MM.1S (cell line): ENCODE measurements at places on chromosomes 7 and 10.

DNA sequence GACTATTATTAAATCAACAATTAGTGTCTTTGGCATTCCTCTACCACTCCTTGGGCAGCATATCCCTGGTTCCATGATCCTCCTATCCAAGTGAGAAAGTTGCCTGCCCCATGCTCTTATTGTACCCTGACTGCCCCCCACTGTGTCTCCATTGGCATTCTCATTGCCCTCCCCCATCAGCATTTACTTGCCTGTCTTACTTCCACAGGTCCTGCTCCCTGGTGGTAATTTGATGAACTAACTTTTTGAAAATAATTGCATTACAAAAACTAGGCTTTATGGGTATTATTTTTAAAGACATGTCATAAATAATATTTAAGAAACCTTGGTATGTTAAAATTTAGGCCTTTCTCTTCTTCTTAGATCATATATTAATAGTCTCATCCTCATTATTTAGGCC lies 346.4 kb downstream of the PCLO start:
- DNase-seq = no peak

DNA sequence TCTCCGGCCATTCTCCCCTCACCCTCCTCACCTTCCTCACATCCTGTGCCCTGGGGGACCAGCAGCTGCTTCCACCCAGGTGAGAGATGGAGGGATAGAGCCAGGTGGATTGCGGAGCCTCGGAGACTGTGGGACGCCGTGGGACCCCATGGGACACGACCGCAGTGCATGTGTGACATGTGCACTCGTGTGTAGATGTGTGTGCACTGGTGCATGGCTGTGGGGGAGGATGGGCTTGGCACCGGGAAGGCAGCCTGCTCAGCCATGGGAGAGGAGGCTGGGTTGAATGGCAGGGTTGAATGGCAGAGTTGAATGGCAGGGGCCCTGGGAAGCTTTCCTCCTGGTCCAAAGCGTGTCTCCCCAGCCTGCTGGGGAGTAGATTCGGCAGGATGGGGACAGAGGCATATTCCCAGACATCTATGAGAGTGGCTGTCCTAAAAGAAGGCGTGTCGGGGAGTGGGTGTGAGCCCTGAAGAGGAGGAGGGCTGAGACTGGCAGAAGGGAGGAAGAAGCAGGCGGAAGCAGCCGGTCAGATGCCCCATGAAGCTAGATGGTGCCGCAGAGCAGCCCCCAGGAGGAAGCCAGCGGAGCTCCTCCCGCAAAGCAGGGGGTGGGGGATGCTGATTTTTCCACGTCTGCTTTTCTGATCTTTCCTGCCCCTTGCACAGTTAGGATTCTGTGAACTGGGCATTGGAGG lies 815 bp downstream of the GIMAP8 start:
- no peak for DNase-seq

GRCh38 chr7:30757342-30757692 lies 5.4 kb downstream of the INMT start:
- no peak for DNase-seq

- DNase-seq = no peak
Observed at GRCh38 chr10:110387617-110387982, 82.9 kb upstream of the SMNDC1 start.

DNA sequence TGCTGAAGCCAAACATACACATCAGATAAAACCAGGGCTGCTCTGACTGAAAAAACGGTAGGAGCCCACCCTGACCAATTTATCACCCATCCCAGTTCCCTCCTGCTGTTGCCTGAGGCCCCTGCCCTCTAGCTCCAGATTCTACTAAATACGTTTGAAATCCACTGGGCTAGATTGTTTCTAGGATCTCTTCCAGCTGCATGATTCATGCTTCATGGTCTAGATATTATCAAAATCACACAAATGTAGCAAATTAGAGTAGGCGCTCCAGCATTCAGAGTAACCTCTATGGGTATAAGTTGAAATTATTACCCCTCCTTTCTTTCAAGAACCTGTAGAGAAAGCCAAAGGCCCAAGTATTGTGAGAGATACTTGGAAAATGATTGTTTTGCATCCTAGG lies 151.2 kb upstream of the FAM13C start:
- no peak for DNase-seq

DNA sequence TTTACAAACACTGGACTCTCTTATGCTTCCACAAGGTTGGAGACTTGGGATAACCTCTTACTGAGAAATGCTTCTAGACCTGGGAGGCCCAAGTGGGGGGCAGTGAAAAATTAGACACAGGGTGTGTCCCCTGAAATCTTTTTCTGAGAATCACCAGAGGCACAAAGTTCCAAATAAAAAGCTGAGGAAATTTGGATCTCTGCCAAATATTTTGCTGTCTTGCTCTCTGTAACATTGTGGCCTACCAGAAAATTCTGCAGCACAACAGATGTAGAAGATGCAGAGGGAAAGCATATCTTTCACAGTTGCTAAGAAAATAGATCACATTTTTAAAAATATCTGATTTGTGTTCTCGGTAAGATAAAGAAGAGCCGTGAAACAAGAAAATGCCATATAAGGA lies 849.4 kb downstream of the CCSER2 start:
- DNase-seq = no peak

- no peak for DNase-seq
Observed at GRCh38 chr10:19209319-19209718, 160.7 kb downstream of the MALRD1 start.

- DNase-seq = no peak
Observed at GRCh38 chr7:132197772-132198171, 378.5 kb downstream of the PLXNA4 start.

- peak; percentile 65 for DNase-seq
Observed at GRCh38 chr7:42876182-42877068, 35.4 kb downstream of the C7orf25 start.

DNA sequence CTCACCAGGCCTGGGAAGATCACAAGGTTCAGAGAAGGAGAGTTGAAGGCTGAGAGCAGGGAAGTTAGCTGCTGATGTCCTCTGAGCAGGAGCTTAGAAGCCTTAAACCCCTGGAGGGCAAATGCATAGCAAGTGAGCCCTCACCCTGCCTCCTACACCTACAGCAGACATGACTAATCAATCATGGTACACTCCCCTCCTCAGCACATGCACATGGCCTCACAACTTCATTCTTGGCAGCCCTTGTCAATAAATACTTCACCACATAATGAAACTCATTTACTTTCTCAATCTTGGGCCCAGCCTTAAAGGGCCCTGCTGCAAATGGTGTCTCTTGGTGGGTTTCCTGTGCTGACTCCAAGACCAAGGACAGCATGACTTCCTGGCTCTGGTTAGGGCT lies 12.9 kb downstream of the MMRN2 start:
- DNase-seq = no peak

- DNase-seq = no peak
Observed at GRCh38 chr7:34107276-34107675, 201.9 kb downstream of the BMPER start.

GRCh38 chr7:44798649-44799305 lies 2.3 kb downstream of the PPIA start:
- DNase-seq = no peak

DNA sequence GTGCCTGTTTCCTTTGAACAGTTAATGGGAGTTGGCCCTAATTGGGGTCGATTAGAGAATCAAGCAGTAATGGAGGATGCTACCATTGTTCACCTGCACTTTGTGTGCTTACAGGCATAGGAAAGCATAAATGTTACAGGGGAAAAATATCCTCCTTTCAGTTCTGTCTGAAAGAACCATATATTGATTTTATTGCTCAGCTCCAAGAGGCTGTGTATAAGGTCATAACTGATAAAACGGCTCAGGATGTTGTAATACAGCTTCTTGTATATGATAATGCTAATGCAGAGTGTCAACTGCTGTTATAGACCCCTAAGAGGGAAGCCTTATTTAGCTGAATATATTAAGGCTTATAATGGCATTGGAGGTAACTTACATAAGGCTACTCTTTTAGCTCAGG lies 32.9 kb upstream of the AKR1C2 start:
- DNase-seq = no peak

DNA sequence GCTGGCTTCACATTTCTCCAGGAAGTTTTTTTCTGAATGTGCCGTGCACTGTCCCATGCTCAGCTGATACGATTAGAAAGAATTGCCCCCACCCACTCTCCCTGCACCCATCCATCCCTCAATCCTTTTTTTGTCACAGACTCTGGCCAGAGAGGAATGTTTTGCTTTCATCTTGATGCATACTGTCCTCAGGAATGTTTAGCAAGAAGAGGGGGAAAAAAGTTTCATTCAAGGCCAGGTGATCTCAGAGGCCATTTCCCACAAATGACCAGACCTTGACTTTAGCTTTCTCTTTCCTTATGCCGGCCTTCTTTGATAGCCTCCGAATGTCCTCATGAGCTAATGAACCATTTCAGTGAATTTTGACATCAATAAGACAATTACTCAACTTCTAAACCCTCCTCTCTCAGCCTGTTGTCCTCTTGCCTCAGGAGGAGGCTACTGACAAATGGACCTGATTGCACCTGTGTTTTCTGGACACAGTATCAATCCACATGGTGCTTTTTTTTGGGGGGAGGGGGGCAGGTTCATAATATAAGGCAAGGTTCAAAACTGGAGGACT lies 105.0 kb upstream of the KLF6 start:
- no peak for DNase-seq

DNA sequence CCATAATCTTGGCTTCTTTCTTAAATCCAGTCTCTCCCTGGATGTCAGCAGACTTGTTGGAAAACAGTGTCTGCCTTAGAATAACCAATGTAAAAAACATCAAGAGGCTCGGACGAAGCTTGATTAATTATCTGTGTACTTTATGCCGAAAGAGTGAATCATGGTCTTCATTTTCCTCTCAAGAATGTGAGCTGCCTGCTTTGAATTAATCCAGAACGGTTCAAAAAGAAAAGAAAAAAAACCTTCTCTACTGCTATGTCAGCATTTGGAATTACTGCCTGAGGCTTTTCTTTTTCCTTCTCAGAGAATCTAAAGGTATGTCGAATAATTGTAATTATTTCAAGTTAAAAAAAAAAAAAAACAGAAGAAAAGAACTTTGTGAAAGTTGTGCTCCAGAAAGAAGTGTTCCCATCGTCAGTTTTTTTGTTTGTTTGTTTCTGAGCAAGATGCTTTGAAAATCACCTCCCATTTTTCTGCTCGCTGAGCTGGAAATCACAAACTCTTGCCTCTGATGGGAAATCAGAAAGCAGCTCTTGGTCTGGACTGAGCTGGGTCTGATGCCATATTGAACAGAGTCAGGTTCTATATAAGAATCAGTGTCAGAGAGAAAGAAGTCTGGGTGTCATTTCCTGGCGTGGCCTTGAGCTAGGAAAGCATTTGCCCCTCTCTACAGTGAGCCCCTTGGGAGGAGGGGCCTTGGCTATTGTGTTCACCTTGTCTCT lies 20.2 kb downstream of the PLPP4 start:
- DNase-seq = no peak

DNA sequence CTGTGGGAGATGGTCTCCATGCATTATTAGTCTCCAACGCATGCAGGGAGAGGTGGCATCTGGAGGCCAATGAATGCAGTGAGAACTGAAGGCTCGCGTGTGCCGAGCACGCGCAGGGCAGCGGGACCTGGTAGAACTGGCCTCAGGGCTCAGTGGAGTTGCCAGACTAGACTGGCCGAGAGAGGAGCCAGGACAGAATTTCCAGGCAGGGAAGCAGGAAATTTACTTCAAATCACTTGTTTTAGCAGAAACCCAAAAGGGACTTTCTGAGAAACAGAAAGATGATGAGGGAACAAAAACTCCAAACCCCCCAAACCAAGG lies 311.0 kb upstream of the IMMP2L start:
- DNase-seq = no peak

- DNase-seq = no peak
Observed at GRCh38 chr7:123401295-123401694, 133.1 kb downstream of the IQUB start.

DNA sequence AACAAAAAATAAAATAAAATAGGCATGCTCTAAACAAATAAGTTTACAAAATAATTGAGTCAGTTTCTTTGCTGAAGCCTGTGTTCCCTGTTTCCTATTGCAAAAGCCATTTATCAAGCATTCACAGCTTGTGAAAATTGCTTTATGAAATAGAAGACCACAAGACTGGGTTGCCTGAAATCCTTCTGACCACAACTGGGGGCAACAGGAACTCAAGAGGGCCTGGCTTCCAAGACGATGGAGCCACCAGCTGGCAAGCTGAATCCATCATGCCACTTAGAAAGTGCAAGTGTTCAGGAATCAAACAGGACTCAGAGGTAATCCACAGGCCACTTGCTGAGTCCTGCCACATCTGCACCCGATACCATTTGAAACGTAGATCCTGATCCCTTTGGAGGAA lies 752 bp upstream of the ABCA13 start:
- no peak for DNase-seq

DNA sequence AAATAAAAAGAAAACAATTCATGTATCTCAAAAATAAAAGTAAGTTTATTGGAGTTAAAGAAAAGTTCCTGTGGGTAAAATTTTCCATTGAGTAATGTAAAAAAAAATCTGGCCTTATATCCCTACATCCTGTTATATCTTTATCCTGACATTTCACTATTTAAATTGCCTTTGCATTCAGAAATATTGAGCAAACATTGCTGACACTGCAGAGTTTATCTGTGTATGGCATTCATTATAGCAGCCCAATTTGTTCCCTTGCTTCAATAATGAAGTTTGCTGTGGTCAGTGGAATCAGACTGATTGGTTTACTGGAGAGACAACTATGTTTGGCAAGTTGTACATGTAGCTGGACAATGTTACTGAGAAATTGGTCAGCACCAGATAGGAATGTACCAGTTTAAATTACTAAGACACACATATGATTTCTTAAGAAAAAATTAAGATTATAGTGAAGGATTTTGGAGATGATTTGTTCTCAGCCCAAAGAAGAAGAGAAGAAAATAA lies 271.7 kb downstream of the ANKRD7 start:
- no peak for DNase-seq

- DNase-seq = no peak
Observed at GRCh38 chr7:116148626-116149025, 61.7 kb upstream of the TES start.

GRCh38 chr7:17713584-17713983 lies 226.7 kb downstream of the SNX13 start:
- DNase-seq = no peak

- DNase-seq = no peak
Observed at GRCh38 chr10:130430291-130430690, 294.1 kb downstream of the GLRX3 start.

- no peak for DNase-seq
Observed at GRCh38 chr7:112121318-112121717, 84.9 kb downstream of the DOCK4 start.

- DNase-seq = no peak
Observed at GRCh38 chr7:88233828-88234227, 14.0 kb upstream of the SRI start.

- DNase-seq = no peak
Observed at GRCh38 chr7:494906-495305, 24.7 kb downstream of the PDGFA start.

GRCh38 chr7:124480036-124480820 lies 285.4 kb downstream of the GPR37 start:
- no peak for DNase-seq

- DNase-seq = no peak
Observed at GRCh38 chr10:17655567-17656146, 11.7 kb downstream of the STAM start.
